ENCODE measurements at places on chromosomes 4 and X.
A peak's percentile ranks its signal among the peaks of the same experiment; 100 is the strongest.

- no peak for DNase-seq
Observed at GRCh38 chr4:121951521-121952110, at the start of gene TRPC3. Gene TRPC3 (minus strand): TSS chr4:121952060. CDS start chr4:121951680, 380 bp downstream.

DNA sequence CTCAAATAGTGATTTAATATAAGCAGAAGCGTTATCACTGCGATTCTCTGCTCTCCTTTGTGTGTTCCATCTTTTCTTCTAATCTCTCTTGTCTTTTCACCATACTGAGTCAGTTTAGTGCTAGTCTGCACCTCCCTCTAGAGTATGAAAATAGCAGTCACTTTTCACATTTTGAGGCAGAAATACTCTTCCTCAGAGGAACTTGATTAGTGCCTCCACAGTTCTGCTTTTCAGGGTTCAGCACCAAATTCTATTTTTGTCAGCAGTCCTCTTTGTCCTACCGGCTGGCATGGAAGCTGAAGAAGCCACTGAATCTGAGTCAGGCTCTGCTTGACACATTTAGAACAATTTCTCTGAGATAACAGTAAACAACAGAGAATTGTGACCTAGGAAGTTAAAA lies 49.7 kb upstream of the ANKRD17 start:
- no peak for DNase-seq

DNA sequence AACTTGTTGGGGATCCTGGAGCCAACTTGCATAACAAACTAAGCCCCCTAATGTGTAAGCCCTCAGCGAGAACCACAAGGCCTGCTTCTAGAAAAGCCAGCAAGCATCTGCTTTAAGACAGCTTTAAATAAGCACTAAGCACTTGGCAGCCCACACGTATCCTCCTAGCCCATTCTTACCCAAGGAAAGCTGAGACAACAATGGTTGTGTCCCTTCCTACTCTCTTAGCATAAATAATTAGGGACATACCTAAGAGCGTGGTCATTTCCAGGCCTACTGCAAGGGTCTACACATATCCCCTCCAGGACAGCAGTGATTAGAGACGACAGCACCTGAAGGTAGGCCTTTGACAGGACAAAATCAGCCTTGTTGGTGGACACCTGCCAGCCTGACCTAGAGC lies 322.8 kb upstream of the PPARGC1A start:
- no peak for DNase-seq

DNA sequence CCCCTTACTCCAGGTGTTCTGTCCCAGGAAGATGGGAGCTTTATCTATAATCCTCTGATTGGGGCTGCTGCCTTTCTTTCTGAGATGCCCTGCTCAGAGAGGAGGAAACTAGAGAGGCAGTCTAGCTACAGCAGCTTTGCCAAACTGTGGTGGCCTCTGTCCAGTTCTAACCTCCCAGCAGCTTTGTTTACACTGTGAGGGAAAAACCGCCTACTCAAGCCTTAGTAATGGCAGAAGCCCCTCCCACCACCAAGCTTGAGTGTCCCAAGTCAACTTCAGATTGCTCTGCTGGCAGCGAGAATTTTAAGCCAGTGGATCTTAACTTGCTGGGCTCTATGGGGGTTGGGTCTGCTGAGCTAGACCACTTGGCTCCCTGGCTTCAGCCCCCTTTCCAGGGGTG lies 394.9 kb upstream of the PABPC5 start:
- no peak for DNase-seq

- no peak for DNase-seq
Observed at GRCh38 chr4:845233-845835, 19.4 kb upstream of the CPLX1 start.

- no peak for DNase-seq
Observed at GRCh38 chr4:176217510-176217909, 22.1 kb upstream of the SPATA4 start.

DNA sequence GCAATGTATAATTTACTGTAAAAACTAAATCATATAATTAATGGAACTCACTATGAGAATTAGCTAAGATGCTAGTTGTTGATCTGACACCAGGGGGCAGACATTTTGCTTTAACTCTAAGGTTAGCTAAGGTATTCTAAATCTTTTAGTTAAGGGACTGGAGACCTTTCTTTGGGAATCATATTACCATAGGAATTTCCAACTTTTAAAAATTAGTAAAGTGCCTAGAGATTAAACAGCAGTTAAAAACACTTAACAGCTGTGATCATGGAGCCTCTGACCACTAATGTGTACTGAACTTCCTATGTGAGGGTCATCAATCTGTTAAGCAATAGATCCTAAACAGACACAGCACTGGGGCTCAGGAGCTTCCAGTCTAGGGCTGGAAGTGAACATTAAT lies 226.6 kb downstream of the NSUN7 start:
- peak; percentile 26 for DNase-seq

GRCh38 chr4:113987382-113987941 lies 8.0 kb upstream of the ARSJ start:
- DNase-seq: no peak

DNA sequence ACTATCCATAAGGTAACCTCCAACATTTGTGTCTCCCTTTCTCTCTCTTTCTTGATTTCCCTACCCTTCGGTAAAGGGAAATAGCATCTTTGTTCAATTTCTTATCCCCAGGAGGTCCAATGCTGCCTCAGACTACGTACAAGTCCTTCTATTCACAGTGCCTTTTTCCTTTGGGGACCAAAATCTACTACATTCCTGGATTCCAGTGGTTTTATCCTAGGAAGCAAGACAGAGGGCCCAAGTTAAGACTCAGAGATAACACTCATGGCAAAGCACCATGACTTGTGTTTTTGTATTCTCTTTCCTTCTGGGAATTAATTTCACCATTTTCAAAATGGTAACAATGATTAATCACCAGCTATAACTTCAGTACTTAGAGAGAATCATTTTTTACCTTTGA lies 10.6 kb downstream of the G3BP2 start:
- no peak for DNase-seq

DNA sequence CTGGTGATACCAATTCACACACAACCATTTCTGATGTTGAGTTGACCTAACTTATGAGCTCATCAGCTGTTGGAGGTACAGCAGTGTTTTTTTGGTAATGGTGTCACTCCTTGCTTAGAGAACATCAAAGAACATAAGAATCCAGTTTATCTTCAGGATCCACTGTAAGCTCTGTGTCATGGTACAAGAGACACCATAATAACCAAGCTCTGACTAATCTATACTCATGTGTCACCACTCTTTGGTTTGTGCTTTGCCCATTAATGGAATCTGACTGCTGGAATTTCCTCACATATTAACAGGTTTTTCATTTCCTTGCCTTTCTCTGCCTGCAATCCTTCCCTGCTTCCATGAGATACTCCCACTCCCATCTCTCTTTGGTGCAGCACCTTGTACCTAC lies 735.1 kb upstream of the LCORL start:
- DNase-seq: no peak

- no peak for DNase-seq
Observed at GRCh38 chr4:52019936-52020657, at the start of gene LRRC66. Gene LRRC66 (minus strand): TSS chr4:52020363. CDS start chr4:52017613, 2,750 bp downstream.

Data from NCI-H748 treated with DMSO at 0.1 percent for 48 hours (cell line).